ENCODE measurements at places on chromosomes 7 and 10. TPM values are rescaled to one million over a fixed set of nuclear protein-coding genes. Genes with fewer than 3 reads are reported as not detected.
A peak's percentile ranks its signal among the peaks of the same experiment; 100 is the strongest.

DNA sequence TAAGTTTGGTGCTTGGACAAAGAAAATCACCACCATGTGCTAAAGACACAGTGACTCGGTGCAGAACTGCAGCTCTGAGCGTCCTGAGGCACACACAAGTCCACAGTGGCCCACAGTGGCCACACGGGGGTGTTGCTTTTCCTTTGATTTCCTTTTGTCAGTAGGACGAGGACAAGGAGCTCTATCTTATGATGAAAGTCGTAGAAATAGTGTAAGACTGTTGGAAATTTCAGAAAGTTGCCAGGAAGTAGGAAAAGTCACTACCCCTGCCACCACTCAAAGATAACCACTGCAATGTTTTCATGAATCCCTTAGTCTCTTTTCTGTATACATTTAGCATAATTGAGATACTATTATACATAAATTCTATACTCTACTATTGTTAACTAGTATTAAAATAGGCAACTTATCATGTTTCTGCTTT lies 146.0 kb downstream of the TNS3 start:
- DNase-seq = peak; percentile 73
- H3K36me3 ChIP-seq = peaks cover 9% of the 10 kb centered on the region
- H3K27me3 ChIP-seq = no peaks in the 10 kb centered on the region
- no peak overlapping the region for H3K4me3 ChIP-seq
- H3K4me1 ChIP-seq = peaks cover 13% of the 10 kb centered on the region
- peak overlapping the region; percentile 49 for H3K27ac ChIP-seq

The ITIH5 gene
- total RNA-seq = not detected

The CABCOCO1 gene
- 0.18 TPM for total RNA-seq

GRCh38 chr10:26172131-26172530 lies 44.4 kb upstream of the GAD2 start:
- H3K4me3 ChIP-seq = no peak overlapping the region
- H3K4me1 ChIP-seq = no peaks in the 10 kb centered on the region
- H3K27ac ChIP-seq = no peak overlapping the region

DNA sequence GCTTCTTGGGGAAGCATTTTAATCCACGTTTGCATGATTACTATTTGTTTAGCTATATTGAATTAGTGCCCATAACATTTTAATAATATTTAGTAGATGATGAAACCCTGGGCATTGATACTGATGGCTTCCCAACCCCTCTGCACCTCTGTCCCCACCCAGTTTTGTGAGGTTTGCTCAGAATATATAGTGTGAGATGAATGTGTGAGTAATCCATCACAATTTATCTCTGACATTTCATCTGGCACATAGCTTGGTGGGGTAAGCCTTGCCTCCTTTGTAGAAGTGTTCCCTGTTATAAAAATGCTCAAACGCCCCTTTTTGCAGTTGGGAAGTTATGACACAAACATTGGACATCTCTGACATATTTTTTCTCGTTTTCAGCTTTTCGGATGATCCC lies 104.2 kb downstream of the WNT2 start:
- 0 out of 2 replicates have a peak overlapping the region, but pooled peaks have one; percentile 20 for H3K27ac ChIP-seq
- peaks cover 9% of the 10 kb centered on the region for H3K36me3 ChIP-seq
- H3K27me3 ChIP-seq = no peaks in the 10 kb centered on the region
- DNase-seq = no peak
- H3K4me3 ChIP-seq = no peak overlapping the region

DNA sequence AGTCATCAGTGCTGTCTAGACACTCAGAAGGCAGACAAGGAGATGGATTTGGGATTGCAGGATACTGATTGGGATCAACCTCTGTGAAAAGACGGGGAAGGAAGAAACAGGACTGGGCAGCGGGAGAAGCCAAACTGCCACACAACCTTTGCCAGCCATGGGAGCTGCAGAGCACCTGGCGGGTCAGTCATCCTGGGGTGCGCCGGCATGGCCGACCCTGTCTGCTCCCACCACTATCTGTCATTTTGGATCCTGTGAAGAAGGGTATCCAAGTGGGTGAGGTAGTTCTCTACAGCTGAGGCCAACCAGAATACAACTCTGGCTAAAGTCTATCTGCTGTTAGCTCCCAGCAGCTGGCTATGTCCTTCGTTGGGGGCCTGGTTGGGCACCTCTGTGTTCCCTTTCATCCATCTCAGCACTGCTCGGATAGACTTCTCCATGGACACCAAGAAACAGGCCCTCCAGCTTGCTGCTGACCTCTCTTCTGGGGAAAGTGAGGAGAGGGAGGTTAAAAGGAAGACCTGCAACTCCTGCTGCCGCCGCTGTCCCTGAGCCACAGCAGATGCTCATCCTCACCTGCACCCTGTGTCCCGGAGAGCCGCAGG lies 11.7 kb upstream of the RBM17 start:
- peaks cover 10% of the 10 kb centered on the region for H3K4me1 ChIP-seq
- no peaks in the 10 kb centered on the region for H3K36me3 ChIP-seq
- H3K27ac ChIP-seq = no peak overlapping the region
- no peak overlapping the region for H3K4me3 ChIP-seq
- DNase-seq = no peak
- peaks cover 52% of the 10 kb centered on the region for H3K27me3 ChIP-seq

GRCh38 chr10:131728286-131729228 lies 172.3 kb upstream of the PPP2R2D start:
- no peaks in the 10 kb centered on the region for H3K27me3 ChIP-seq
- no peak overlapping the region for H3K4me3 ChIP-seq
- DNase-seq = no peak
- H3K4me1 ChIP-seq = no peaks in the 10 kb centered on the region
